Neural progenitor cell (in vitro differentiated cells): ENCODE measurements at places on chromosomes 1 and 21. TPM values are rescaled to one million over a fixed set of nuclear protein-coding genes. Genes with fewer than 3 reads are reported as not detected.

GRCh38 chr1:41874151-41874719 lies 44.5 kb downstream of the HIVEP3 start:
- peak; percentile 44 for DNase-seq

DNA sequence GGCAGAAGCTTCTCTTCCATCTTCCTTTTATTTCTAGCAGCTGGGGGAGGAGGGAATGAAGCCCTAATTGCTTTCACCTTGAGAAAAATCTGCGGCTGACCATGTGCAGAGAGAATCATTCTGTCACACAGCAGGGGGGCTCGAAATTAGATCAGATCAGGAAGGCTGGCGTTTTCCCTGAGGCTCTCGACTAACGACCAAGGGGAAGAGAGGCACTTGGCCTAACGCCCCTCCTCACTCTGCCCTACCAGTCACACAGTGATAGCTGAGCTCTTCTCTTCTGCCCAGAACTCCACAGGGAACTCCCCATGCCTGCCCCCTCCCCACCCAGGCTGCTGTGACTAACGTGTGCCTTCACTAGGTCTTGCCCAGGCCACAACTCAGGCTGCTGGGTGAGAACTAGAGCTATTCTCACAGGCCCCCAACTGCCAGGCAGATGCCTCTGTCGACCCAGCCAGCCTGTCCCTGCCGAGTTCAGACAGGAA lies 26.5 kb upstream of the KHDRBS1 start:
- DNase-seq: peak; percentile 39

- no peak for DNase-seq
Measured at GRCh38 chr1:189496768-189497167, 980.9 kb downstream of the BRINP3 start.

- no peak for DNase-seq
Measured at GRCh38 chr1:48678710-48679505, 97.8 kb downstream of the BEND5 start.

DNA sequence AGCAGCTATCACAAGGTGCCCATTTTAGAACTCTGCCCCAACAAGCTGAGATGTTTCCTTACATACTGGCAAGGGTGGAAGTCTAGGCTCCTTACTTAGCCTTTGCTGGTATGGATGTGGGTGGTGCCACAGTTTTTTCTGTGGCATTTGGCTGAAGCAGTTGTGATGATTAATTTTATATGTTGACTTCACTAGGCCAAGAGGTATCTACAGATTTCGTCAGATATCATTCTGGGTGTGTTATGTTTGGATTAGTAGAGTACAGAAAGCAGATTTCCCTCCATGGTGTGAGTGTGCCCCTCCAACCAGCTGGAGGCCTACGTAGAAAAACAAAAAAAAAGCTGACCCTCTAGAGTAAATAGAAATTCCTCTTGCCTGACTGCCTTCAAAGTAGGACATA lies 317.0 kb downstream of the BARHL2 start:
- DNase-seq: no peak

DNA sequence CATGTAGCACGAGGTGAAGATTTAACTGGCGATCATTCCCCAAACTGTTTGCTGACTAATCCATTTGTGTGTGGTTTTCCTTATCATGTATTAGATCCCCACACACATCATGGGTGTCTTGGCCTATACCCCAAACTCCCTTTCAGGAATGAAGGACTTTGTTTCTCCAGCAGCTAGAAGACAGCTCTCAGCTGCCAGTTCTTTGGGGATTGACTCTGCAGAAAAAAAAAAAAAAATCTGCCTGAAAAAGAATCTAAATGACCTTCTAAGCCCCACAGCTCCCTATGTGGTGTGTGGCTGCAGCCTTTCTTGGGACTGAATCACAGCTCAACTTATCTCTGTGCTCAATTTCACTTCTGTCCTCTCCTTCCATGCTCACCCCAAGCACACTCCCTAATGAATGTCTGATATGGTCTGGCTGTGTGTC lies 256.3 kb upstream of the DUSP10 start:
- DNase-seq: no peak

GRCh38 chr21:14095056-14095455 lies 115.7 kb downstream of the LIPI start:
- peak; percentile 71 for DNase-seq

Gene LRRC8B
- total RNA-seq: 28.4 and 37.3 TPM in 2 replicates

Gene CLDN17
- total RNA-seq: not detected in 2 replicates

Gene LCE7A
- not detected in 2 replicates for total RNA-seq

Gene KDF1
- total RNA-seq: 1.1 TPM in 1 of 2 replicates, not detected in the other

Gene LORICRIN
- total RNA-seq: not detected in 2 replicates
